NCI-H1417 (cell line): ENCODE measurements at places on chromosomes 5 and 9.

- DNase-seq: no peak
Measured at GRCh38 chr9:16421532-16421931, 448.9 kb downstream of the BNC2 start.

DNA sequence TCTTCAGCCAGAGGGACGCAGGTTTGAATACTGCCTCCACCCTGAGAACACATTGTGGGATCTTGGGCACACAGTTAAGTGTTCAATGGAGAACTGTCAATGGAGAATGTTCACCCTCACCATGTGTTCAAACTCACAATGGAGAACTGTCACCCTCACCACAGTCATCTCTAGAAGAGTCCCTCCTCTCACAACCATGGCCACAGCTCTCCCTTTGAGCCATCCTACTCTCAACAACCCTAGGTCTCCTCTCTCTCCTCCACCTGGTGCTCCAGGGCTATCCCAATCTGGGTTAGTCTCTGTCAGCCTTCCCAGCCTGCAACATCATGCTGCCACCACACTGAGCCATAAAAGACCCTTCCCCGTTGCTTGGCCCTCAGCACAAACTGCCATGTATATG lies 36.3 kb upstream of the HAND1 start:
- DNase-seq: no peak

DNA sequence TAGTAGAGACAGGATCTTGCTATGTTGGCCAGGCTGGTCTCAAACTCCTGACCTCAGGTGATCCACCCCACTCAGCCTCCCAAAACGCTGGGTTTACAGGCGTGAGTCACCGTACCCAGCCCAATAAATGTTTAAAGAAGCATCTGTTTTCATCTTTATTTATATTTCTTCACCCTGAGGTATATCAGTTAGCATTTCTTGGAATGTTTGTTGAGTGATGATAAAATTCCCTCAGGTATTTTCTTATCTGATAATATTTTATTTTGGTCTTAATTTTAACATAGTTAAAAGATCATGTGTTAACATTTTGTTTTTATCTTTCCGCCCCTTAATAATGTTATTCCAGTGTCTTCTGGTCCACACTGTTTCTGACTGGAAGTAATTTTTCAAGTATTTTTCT lies 839.6 kb upstream of the CDH10 start:
- no peak for DNase-seq

GRCh38 chr5:136132557-136133221 lies at the start of gene SMAD5:
Gene SMAD5, plus strand, starts transcription at chr5:136132845. Its CDS starts 20,916 bp downstream, at chr5:136153761.
- peak; percentile 89 for DNase-seq

DNA sequence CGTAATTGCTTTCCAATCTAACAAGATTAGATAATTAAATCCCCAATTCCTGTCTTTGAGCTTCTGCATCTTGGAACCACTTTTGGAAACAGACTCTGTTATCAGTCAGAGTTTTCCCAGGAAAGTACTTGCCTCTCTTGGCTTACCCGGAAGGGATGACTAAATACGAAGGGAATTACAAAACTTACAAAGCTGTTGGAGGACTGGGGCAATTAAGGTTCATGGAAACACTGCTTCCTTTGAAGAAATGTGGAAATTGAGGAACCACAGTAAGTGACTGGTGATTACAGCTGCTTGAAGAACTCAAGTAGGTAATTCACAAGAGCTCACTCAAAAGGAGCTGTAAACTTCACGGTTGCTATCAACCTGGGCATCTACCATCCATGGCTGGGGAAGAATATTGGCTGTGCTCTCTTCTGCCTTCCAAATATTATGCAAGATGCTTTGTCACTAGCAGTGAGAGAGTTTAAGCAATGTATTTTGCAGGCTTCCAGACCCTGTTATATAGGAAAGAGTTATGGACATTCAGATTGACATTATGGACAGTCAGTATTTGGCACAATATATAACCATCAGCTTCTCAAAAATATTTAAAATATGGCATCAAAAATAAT lies 104.6 kb upstream of the MAN2A1 start:
- DNase-seq: no peak

GRCh38 chr5:87653242-87653641 lies 240.5 kb upstream of the CCNH start:
- no peak for DNase-seq

GRCh38 chr5:112390327-112390726 lies 28.8 kb downstream of the EPB41L4A start:
- peak; percentile 80 for DNase-seq

- DNase-seq: no peak
Measured at GRCh38 chr5:50898966-50899365, 232.5 kb downstream of the PARP8 start.

DNA sequence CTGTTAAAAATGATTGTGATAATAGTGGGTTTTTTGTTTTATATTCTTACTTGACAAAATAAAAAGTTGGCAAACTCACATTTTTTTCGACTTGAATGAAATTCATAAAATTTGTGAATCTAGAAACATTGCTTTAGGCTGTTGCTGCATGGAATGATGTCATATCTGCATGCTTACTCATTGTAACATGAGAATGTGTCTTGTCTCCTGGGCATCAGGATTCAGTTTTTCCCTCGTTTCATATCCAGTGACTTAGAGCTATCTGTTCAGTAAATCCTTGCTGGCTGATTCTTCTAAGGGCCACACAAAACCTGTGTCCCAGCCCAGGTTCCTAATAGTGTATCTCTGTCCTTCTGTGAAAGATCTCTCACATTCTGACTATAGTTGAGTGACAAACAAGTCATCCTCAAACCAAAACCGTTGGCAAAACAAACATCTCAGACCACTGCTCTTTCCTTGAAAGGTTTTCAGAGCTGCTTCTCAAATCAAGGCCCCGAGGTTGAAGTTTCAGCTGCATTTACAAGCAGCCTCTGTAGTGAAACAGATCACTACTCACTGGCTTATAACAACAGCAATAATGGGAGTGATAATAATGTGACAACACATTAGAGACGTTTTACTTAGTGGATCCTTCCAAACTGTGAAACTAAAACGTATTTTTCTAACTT lies 95.0 kb downstream of the NPR3 start:
- DNase-seq: no peak

GRCh38 chr5:139082813-139083498 lies 115.2 kb downstream of the SIL1 start:
- DNase-seq: peak; percentile 58

GRCh38 chr5:90015584-90016018 lies 394.0 kb downstream of the CETN3 start:
- no peak for DNase-seq

DNA sequence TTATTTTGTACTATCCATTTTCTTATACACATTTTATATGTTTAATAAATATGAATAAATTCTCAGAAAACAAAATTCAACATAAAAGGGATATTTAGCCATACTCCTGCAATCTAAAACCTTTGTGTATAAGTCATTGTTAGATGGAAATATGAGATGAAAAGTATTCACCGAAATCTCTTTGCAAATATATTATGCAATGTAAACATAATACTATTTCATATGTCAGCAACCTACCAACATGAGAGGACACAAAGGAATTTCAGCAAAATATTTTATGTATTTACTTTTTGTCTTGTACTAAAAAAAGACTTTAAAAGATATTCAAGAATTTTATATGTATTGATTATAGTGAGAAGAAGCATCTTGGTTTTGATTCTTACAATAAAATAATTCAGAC lies 1623.4 kb downstream of the EFNA5 start:
- no peak for DNase-seq

GRCh38 chr5:62562867-62563266 lies 15.8 kb upstream of the LRRC70 start:
- DNase-seq: no peak

DNA sequence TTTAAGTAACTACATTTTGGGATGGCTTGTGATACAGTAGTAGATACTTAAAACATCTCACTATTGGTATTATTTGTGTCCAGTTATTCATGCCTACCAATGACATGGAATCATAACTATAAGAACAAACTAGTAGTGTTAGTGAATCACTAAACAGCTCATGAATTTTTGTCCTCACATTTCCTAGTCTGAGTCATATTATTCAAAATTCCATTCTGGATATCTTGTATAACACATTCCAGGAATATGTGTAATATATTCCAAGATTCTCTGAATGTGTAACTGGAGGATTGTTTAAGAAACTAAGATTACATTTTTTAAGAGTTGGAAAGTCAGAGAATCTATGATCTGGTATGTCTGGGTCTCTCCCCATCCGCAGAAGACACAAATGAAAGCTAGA lies 565.3 kb upstream of the ZNF608 start:
- DNase-seq: no peak

DNA sequence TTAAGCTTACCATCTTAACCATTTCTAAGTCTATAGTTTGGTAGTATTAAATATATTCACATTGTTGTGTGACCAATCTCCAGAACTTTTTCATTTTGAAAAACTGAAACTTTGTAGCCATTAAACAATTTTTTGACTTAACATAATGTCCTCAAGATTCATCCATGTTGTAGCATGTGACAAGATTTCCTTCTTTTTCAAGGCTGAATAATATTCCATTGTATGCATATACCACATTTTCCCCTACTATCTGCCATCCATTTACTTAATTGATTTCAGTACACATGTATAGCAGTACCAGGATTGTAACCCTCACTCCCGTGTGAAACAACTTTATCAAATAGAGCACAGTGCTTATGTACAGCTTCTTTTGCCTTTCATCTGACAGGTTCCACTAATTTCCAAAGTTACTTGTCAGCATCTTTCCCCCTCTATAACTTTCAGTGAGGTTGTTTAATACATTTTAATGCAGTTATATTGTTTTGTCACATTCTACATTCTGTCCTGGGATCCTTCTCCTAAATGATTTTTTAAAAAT lies 7.4 kb upstream of the GNPDA1 start:
- DNase-seq: no peak

- DNase-seq: no peak
Measured at GRCh38 chr5:50724-51499, 41.1 kb upstream of the PLEKHG4B start.

DNA sequence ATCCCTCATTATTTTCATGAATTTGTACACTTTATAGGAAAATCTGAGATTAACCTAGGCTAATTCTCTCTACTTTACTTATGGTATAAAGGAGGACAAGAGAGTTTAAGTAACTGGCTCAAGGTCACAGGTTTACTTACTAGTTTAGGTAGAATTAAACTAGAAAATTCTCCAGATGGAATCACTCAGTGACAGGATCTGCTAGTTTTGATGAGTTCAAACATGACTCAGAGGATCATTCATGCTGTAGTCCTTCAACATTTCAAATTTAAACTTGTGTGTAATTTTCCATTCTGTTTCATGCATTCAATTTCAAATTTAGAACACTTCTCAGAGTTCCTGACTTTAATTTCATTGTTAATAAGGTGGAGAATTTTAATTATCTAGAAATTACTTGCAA lies 485.7 kb upstream of the TUSC1 start:
- DNase-seq: no peak

DNA sequence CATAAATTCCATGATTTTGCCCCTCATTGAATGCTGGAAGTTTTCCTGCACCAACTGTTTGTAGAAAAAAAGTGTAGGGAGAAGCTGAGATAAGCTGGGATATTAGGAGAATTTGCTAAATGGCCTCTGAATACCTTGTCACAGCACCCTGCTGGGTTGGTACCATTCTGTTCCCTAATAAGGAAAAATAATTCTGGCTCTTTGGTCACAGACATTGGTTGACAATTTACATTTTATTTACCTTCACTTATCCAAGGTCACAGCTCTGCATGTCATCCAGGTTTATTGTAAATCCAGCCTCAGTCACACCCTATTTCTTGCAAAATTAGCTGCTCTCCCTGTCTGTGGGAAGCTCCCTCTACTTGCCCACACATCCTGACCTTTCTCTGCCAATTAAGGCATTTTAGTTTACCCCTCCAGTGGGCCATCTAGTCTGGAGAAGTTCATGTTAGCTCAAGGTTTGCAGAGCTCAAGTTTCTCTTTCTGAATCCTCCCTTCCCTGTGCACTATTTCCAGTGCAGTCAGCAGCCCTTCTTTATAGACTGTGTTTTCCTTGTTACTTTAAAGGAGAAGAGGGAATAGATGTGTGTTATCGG lies 115.4 kb upstream of the NTRK2 start:
- peak; percentile 16 for DNase-seq

GRCh38 chr5:41522193-41522786 lies 11.9 kb upstream of the PLCXD3 start:
- DNase-seq: no peak

DNA sequence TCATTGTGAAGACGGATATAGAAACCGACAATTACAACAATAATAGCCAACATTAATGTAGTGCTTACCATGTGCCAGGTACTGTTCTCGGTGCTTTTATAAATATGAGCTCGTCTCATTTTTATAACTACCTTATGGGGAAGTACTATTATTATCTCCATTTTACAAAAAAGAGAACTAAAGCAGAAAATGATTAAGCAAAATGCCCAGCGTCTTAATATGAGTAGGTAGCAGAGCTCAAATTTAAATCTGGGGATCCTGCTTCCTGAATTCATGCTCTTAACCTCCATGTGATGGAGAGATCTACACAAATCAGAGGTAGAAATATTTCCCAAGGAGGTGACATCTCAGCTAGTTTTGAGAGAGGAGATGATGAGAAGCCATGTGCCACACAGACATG lies 256.9 kb downstream of the TRIM32 start:
- no peak for DNase-seq

DNA sequence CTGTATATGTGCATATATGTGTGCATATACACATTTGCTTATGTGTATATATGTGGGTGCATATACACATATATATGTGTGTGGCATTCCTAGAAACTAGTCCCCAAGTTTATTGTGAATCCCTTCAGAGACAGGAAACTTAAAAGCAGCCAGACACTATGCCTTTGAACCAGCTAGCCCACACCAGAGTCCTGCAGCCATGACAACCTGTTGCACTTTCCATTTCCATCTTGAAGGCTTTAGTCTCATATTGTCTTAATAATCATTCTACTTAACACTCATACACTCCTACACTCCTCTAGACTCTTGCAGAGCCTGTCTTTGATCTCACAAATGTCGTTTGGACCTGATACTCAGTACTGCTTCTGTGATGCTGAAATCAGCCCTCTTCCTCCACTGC lies 34.8 kb upstream of the CDH6 start:
- DNase-seq: no peak
